ENCODE measurements at places on chromosomes 7 and 10. TPM values are rescaled to one million over a fixed set of nuclear protein-coding genes. Genes with fewer than 3 reads are reported as not detected.

The PNLIPRP3 gene
- total RNA-seq, result not detected

The RSBN1L gene
- 28.1 TPM for total RNA-seq

The SFMBT2 gene
- total RNA-seq, result 27.7 TPM

The LRRC17 gene
- total RNA-seq, result 0.18 TPM

The SMKR1 gene
- 4.7 TPM for total RNA-seq

The FKBP6 gene
- total RNA-seq, result not detected

The MEOX2 gene
- not detected for total RNA-seq

GRCh38 chr10:42367532-42368230 is 270.7 kb downstream of the ZNF33B start:
- H3K4me3 ChIP-seq, result no peak overlapping the region
- H3K27ac ChIP-seq, result no peak overlapping the region
- no peak for DNase-seq
- H3K27me3 ChIP-seq, result no peaks in the 10 kb centered on the region
- no peaks in the 10 kb centered on the region for H3K4me1 ChIP-seq

- H3K4me3 ChIP-seq, result no peak overlapping the region
- H3K36me3 ChIP-seq, result no peaks in the 10 kb centered on the region
- DNase-seq, result no peak
Measured at GRCh38 chr10:34298346-34298818, 516.7 kb downstream of the PARD3 start.

GRCh38 chr7:155069992-155070751 is at the start of gene HTR5A:
Gene HTR5A, plus strand, starts transcription at chr7:155070324. Its CDS starts 576 bp downstream, at chr7:155070900.
- DNase-seq, result peak; percentile 83
- peak within 1 kb of the TSS; percentile 11 for H3K4me3 ChIP-seq
- H3K4me1 ChIP-seq, result peaks cover 6% of the 10 kb centered on the region
- no peak within 1 kb of the TSS for H3K27ac ChIP-seq
- peaks cover 30% of the 10 kb centered on the region for H3K27me3 ChIP-seq
- no peaks in the 10 kb centered on the region for H3K36me3 ChIP-seq

DNA sequence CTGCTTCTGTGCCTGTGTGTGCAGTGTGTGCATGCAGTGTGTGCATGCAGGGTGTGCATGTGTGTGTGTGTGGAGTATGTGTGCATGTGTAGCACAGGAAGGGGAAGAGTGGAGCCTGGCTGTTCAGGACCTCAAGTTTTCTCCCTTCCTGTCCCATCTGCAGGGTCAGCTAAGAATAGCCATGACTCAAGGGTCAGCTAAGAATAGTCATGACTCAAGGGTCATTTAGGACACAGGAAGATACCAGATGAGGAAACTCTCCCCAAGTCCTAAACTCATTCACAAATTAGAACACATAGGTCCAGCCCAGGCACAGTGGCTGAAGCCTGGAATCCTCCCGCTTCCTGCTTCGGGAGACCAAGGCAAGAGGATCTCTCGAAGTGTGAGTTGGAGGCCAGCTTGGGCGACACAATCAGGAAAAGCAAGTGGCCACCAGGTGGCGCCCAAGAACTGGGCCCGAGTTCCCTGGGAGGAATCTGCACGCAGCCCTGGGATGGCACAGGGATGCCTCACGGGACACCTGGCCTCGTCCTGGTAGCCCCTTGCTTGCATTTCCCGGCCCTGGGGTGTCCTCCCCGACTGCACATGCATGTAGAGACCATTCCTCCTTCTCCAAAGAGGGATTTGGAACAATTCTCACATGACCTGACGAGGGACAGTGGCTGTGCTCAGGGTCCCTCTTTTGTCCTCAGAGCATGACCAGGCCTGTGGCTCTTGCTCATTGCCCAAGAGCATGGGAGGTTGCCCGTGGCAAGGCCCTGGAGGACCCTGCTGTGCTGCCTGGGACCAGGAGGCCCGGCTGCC is 21.4 kb upstream of the VOPP1 start:
- H3K4me1 ChIP-seq, result no peaks in the 10 kb centered on the region
- no peaks in the 10 kb centered on the region for H3K36me3 ChIP-seq
- DNase-seq, result peak; percentile 42
- H3K27me3 ChIP-seq, result peaks cover 5% of the 10 kb centered on the region
- H3K4me3 ChIP-seq, result no peak overlapping the region

DNA sequence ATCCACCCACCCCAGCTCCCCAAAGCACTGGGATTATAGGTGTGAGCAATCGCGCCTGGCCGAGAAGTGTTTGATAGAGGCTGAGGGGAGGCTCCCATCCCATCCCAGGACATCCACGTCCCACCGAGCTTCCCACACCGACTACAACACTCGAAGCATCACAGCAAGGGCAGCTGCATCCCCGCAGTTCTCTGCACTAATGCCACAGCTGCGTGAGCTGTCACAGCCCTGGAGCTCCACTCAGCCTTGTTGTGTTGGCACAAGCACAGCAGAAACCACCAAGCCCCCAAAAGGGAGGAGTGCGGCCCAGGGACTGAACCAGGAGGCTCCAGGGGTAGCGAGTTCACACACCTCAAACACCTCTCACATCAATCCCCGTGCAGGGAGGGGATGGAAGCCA is 121.6 kb downstream of the DIP2C start:
- no peaks in the 10 kb centered on the region for H3K36me3 ChIP-seq
- DNase-seq, result no peak
- no peak overlapping the region for H3K27ac ChIP-seq
- no peak overlapping the region for H3K4me3 ChIP-seq
- H3K4me1 ChIP-seq, result no peaks in the 10 kb centered on the region

DNA sequence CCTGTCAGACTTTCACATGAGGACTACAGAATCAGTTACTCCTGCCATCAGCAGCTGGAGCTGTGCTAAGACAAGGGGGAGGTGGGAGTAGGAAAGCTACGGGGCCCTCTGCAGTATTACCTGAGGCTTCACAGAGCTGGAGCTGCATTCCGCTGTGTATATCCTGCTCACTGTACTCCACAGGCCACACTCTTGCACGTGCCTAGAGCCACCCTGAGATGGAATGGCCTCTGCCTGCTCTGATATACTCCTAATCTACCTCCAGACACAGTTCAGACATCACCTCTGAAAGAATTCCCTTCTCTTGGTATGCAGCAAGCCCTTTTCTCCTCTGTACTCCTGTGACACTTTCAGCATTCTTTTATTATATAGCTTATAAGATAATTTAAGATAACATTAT is 34.8 kb downstream of the TRDMT1 start:
- no peak overlapping the region for H3K4me3 ChIP-seq
- no peaks in the 10 kb centered on the region for H3K27me3 ChIP-seq
- DNase-seq, result no peak
- H3K4me1 ChIP-seq, result no peaks in the 10 kb centered on the region
- no peak overlapping the region for H3K27ac ChIP-seq

DNA sequence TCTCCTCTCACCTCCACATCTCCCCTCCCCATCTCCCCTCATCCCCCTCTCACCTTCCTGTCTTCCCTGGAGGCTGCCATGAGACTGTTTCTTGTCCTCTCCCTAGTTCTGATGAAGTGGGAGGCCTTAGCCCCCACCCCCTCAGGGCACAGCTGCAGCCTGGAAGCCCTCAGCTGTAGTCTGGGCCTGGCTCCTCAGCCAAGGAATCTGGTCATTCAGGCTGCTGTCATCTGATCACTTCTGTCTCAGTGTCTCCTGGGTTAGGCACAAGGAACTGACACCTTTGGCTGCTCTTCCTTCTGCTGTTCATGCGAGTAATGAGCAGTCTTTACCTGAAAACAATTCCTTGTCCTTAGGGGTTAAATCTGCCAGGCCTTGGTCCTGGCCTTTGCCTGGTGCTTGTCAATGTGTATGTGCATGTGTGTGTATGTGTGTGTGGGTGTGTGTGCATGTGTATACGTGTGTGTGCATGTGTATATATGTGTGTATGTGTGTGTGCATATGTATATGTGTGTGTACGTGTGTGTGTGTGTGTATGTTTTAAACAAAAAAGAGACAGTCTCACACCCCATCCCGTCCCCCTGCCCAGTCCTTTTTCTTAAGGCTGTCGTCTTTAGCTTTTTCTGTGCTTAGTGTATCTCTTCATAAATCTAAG is 153.5 kb upstream of the TMEM72 start:
- no peak overlapping the region for H3K4me3 ChIP-seq
- DNase-seq, result no peak
- no peaks in the 10 kb centered on the region for H3K36me3 ChIP-seq
- H3K4me1 ChIP-seq, result no peaks in the 10 kb centered on the region

DNA sequence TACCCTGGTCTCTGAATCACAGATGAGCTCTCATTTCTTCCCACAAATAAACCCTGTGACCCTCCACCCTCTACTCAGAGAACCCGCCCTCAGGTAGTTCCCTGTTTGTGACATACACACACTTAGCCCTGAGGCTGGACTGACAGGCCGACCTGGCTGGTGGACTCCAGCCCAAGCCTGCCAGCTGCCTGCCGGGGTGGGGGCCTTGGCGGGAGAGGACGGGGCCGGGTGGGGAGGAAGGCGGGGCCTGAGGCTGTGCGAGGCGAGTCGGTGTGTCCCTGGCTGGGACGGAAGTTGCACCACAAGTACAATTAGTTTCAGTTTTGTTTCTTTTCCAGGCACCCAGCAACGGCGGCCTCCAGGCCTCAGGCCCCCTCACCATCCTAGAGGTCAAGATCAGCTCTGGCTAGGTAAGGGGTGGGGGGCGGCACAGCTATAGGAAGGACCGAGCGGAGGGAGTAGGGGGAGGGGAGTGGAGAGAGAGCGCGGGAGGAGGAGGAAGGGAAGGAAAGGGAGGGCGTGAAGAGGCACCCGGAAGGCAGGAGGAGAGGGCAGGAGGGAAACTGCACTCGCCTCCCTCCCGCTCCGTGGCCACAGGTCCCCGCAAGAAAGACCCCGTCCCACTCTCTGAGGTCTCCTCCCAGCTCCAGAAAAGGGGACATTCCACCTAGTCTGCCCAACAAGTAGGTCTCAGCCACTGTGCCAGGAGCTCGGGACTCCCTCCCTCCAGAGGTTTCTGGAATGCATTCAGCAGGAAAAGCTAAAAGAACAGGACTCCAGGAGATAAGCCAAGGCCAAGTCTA is at the start of gene TRIM56:
TSS of gene TRIM56 (plus strand) at position 320 of the 803 bp plus-strand sequence. CDS start 1,832 bp downstream, outside the sequence.
- H3K27me3 ChIP-seq, result no peaks in the 10 kb centered on the region
- peak within 1 kb of the TSS; percentile 99 for H3K27ac ChIP-seq
- peaks cover 27% of the 10 kb centered on the region for H3K36me3 ChIP-seq
- H3K4me1 ChIP-seq, result peaks cover 17% of the 10 kb centered on the region
- peak; percentile 73 for DNase-seq

- no peak for DNase-seq
- no peaks in the 10 kb centered on the region for H3K27me3 ChIP-seq
- no peak overlapping the region for H3K4me3 ChIP-seq
- H3K4me1 ChIP-seq, result peaks cover 18% of the 10 kb centered on the region
- H3K36me3 ChIP-seq, result peaks cover 3% of the 10 kb centered on the region
Measured at GRCh38 chr7:151559557-151560183, 40.0 kb upstream of the RHEB start.

DNA sequence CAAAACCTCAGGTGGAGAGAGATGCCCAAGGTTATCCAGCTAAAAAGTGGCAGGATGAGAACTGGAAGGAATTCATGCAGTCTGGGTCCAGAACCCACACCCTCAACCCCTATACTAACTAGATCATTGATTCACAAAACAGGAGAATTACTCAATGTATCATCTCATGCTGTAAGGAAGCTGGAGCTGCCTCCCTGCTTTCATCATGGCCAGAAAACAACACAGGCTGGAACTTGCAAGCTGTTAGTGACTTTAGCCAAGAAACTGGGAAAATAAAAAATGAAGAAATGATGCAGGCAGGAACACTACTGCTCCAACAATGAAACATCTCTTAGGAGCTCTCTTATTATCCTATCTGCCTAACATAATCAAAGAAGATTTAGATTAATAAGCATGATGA is 619.8 kb upstream of the CELF2 start:
- H3K27me3 ChIP-seq, result peaks cover 8% of the 10 kb centered on the region
- no peak for DNase-seq
- H3K4me1 ChIP-seq, result no peaks in the 10 kb centered on the region
- H3K27ac ChIP-seq, result no peak overlapping the region
- H3K36me3 ChIP-seq, result no peaks in the 10 kb centered on the region

All from activated T-helper 2 cell treated with anti-CD3 and anti-CD28 coated beads, Interferon-gamma antibody, Interleukin-2, Interleukin-4, amounts not matched to agents 10 μg/mL and 5 μg/mL and 100 μg/mL, durations not matched to agents 14 hours and 24 hours and 36 hours (primary cell).